Testis (tissue), 5 donors: ENCODE measurements at places on chromosomes 12 and 14. TPM values are rescaled to one million over a fixed set of nuclear protein-coding genes. Genes with fewer than 3 reads are reported as not detected.

TFCP2 gene
- total RNA-seq, result 16.2 TPM

ZC2HC1C gene
- total RNA-seq, result 35.2 TPM

WDR20 gene
- total RNA-seq, result 56.4 TPM

CIROP gene
- not detected for total RNA-seq

CCDC197 gene
- total RNA-seq, result 5.6 TPM

CDKL1 gene
- 4.4 TPM for total RNA-seq
